Amniotic epithelial cell (primary cell): ENCODE measurements at places on chromosomes 5 and 9.

DNA sequence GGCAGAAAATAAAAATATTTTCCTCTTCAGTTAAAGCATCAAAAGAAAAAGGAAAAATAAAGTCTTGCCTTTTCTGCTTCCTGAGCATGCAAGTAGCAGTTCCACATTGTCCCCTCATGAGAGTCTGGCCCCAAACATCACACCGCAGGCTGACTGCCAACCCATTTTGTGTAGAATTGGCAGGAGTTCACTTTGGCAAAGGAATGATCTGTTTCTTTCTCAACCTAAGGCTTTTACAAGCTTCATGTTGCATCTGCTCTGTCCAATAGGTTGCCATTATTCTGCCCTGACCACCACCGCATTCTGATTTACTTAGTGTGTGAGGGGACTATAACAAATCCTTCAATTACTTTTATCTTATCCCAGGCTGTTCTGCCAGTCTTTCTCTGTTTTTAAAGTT is 249.5 kb downstream of the ISL1 start:
- DNase-seq: no peak

GRCh38 chr5:142874540-142874939 is 104.4 kb downstream of the ARHGAP26 start:
- DNase-seq: peak; percentile 47

- peak; percentile 20 for DNase-seq
These were observed 147.5 kb downstream of the LURAP1L start for GRCh38 chr9:12922224-12922866.

- peak; percentile 52 for DNase-seq
These were observed 50.6 kb downstream of the LRRTM2 start for GRCh38 chr5:138824516-138824915.

GRCh38 chr9:97710356-97711222 is 13.4 kb upstream of the XPA start:
- DNase-seq: peak; percentile 54
